ENCODE measurements at places on chromosomes 3 and 15.

DNA sequence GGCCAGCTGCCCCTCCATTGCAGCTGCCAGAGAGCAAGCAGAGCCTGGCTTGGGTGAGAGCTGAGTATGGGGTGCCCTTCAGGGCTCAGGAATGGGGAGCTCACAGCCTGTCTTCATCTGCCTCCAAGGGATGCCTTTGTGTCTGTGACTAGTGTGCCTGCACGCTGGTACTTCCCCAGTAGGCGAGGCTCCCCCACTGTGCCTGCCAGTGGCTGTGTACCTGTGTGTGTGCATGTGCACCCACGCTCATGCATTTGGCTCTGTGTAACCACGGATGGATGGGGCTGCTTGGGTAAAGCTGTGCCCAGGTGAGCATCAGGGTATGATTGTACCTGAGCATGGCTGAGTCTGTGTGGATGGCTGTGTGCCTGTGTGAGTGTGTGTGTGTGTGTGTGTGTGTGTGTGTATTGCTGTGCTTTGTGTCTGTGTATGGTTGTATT is 2.3 kb upstream of the GRM2 start:
- DNase-seq = no peak

DNA sequence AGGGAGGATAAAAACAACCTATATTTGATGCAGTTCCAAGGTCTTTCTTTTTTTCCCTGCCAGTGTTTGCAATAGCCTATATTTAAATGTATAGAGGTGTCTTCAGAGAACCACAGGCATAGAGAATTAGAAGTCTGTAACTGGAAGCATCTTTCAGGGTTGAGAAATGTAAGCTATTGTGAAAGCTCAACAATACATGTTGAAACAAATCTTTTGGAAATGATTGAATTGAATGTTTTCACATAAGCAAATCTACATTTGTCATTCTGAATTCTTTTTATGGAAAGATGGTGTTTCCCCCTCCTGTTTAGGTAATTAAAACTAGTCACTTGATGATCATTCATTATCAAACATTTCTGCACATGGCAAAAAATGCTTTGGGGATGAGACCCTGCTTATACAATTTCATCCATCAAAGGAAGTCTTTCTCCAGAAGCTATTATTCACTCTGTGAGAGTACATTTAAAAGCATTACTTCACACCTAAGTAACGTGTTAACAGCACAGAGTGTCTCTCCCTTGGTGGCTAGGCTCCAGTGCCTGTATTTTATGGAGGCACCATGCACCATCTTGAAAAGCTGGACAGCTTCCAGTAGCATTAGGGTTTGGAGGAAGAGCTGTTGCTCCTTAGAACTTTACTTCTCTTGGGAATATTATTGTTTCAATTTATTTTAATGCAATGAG is 406.2 kb downstream of the LSAMP start:
- no peak for DNase-seq

GRCh38 chr3:151903501-151903991 is 30.1 kb downstream of the SUCNR1 start:
- DNase-seq = no peak

DNA sequence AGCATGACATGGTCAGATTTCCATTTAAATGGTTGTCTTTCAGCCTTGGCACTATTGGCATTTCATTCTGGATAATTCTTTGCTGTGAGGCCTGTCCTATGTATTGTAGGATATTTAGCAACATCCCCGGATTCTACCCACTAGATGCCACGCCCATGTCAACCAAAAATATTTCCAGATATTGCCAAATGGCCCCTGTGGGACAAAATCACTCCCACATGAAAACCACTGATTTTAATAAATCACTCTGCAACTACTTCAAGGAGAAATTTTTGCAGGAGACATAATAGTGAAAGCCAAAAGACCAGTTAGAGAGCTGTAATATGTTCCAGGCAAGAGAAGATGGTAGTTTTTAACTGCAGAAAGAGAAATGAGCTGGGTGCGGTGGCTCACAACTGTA is 55.9 kb upstream of the RARB start:
- DNase-seq = no peak

- no peak for DNase-seq
Observed at GRCh38 chr3:98679986-98680385, 83.2 kb upstream of the ST3GAL6 start.

- no peak for DNase-seq
Observed at GRCh38 chr15:38401106-38401505, 52.8 kb upstream of the FAM98B start.

DNA sequence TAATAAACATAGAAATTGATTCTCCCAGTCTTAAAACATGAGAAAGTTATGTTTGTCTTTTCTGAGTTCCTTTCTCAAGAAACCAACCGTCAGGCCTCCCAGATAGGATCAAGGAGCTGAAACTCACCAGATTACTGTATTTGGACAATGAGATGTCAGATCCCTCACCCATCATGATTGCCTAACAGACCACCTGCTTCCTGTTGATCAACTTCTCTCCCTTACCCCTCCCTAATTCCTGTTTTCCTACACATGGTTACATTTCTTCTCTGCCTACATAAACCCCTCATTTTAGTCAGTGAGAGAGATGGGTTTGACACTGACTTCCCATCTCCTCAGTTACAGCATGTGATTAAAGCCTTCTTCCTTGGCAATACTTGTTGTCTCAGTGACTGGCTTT is 917.5 kb downstream of the FHIT start:
- DNase-seq = no peak

GRCh38 chr3:56655709-56656108 is 27.4 kb downstream of the TASOR start:
- DNase-seq = no peak

GRCh38 chr15:67812241-67812644 is 13.1 kb upstream of the SKOR1 start:
- no peak for DNase-seq

DNA sequence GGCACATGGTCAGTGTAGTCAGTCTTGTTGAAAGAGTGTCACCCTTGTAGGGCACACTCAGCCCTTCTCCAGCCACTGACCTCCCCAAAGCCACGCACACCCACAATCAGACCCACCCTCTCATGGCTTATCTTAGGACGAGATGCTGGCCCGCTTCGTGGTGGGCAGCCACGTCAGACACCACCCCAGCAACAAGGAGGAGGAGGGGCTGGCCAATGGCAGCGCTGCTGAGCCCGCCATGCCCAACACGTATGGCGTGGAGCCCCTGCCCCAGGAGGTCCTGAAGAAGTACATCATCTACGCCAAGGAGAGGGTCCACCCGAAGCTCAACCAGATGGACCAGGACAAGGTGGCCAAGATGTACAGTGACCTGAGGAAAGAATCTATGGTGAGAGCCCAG is 10.1 kb upstream of the PODXL2 start:
- DNase-seq = no peak

DNA sequence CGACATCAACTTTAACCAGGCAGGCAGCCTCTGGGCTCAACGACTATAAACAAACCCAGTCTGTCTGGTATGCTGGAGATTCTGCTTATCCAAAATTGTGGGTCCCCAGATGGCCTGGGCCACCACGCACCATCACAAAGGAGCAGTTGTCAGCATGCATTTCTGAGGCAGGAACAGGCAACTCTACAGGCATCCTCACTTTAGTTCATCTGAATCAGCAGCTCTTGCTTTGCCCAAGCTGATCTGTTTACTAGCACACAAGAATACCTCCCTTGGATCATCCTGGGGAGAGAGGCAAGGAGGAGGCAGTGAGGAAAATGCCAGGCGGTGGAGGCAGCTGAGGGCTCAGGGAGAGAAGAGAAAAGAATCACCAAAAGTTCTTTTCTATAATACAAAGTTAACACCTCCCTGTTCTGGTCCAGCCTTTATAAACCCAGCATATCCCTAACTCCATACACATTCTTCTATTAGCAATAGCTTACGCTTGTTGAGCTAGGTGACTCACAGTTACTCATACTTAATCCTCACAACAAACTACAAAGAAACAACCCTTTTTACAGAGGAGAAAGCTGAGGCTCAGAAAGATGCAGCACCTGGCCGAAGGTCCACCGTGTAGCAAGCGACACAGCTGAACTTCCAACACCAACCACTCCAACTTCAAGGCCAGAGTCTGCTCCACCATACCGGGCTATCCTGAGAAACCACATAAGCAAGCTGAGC is 33.6 kb downstream of the ZDHHC3 start:
- DNase-seq = no peak

GRCh38 chr15:90664650-90665287 is 52.4 kb upstream of the BLM start:
- no peak for DNase-seq

DNA sequence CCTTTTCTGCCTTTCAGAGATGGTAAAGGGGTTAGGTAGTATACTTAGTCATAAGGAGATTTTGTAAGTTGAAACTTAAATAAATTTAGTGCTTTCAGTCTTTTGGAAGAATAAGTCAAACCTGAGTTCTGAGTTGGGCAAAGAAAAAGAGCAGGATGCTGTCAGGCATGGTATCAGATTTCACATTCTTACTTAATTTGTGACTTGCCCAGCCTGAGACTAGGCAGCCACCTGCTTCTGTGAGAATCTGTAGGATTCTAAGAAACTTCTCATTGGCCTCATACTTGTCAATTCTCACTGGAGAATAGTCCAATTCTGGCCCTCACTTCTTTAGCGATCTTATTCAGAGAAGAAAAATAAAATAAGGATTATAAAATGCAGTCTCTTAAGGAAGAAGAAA is 577.5 kb downstream of the DIPK2A start:
- DNase-seq = no peak

- no peak for DNase-seq
Observed at GRCh38 chr3:50623840-50624474, 7.0 kb downstream of the MAPKAPK3 start.

DNA sequence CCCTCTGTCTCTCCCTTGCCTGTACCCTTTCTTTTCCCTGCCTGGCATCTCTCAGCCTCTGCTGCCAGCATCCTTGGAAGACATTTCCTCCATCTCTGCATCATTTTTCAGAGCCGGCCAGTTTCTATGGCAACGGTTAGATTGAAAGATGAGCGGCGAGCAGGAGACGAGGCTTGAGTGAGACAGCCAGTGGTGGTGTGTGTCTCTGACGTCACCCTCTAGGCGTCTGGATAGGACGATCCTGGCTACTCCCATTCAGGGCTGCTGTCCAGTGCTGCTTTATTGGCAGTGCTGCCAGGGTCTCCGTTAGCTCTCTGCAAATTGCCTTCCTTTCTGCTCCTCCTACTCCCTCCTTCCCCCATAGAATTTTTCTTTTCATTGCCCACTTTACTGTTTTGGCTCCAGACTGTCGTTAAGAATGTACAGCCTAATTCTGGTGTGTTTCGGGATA is 57.9 kb downstream of the TRAK1 start:
- DNase-seq = no peak

DNA sequence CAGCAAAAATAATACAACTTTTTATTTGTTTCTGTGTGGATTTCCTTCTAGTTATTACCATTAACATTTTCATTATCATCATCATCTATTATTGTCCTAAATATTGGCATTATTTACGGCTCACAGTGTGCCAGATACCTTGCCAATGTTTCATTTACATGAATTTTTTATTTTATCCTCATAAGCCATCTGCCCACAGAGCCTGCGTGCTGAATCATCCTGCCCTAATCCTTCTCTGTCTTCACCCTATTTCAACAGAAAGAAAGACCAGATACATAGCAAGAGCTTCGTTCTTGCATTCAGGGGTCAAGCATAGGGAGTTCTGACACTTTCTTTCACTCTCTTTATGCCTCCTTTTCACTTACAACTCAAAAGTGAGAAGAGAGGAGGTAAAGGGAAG is 82.0 kb downstream of the KCNMB2 start:
- no peak for DNase-seq

- DNase-seq = no peak
Observed at GRCh38 chr15:69484837-69485236, 32.2 kb downstream of the RPLP1 start.

DNA sequence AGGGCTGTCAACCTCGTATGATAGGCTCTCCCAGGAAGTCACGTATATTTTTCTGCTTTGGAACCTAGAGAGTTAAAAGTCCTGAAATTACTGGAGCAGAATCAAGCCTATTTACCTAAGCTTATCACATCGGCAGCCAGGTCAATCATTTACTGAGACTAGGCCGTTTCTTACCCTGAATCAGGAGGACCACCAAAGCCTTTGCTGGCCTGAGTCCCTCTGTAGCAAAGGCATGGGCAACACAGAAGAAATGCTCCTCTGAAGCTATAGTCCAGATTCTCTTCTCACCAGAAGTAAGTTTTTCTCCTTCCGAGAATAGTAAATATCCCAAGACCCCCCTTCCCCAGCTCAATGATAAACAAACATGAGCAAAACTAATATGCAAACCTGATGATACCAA is 125.9 kb upstream of the PHLDB2 start:
- no peak for DNase-seq

GRCh38 chr15:66156310-66156975 is 97.1 kb downstream of the MEGF11 start:
- DNase-seq = no peak

- DNase-seq = no peak
Observed at GRCh38 chr3:162134571-162134970, 638.0 kb downstream of the OTOL1 start.

- no peak for DNase-seq
Observed at GRCh38 chr15:101203607-101204189, 48.1 kb downstream of the CHSY1 start.

DNA sequence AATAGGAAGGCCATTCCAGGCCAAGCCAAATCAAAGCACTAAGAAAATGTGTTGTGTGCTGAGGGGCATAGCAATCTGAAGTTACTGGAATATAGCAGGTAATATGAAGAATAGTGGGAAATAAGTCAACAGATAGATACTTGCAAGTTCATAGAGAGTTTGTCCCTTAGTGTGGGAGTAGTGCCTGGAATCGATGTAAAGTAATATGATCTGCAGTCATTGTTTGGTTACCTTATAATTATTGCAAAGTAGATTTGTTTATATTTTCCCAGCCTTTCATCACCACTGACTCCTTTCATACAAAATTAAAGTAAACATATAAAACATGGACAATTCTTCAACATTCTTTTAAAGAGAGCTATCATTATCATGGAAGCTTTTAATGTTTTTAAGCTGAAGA is 420.9 kb upstream of the NECTIN3 start:
- no peak for DNase-seq

All from stimulated activated CD8-positive, alpha-beta memory T cell treated with anti-CD3 and anti-CD28 coated beads, Interleukin-4, amount 100 ng/mL, for 1 hour (primary cell).